Neural crest cell (in vitro differentiated cells): ENCODE measurements at places on chromosomes 12 and 14. TPM values are rescaled to one million over a fixed set of nuclear protein-coding genes. Genes with fewer than 3 reads are reported as not detected.

The PLXNC1 gene
- total RNA-seq, result 4.3 and 5.8 TPM in 2 replicates

The MDM1 gene
- 22.1 and 26.2 TPM in 2 replicates for total RNA-seq

The GSKIP gene
- 21.3 and 29.4 TPM in 2 replicates for total RNA-seq

The OR6S1 gene
- total RNA-seq, result not detected in 2 replicates

The SLC6A12 gene
- total RNA-seq, result 0.14 and 0.47 TPM in 2 replicates

DNA sequence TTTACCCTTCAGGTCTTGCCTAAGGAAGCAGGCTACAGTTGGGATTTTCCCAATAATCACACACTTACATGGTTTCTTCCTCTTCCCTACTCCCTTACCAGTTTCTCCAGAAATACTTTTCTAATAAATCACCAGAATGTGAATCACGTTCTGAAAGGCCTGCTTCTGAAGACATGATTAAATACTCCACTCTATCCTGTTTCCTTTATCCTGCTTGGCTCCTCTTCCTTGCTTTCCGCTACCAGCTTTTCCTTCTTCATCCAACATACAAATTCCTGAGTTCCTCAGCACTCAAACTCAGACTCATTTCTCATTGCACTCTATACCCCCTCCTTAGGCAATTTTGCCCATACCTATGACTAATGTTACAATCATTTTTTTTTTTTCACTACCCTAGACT, 118.3 kb downstream of the MGAT4C start:
- no peak for DNase-seq

GRCh38 chr12:128313931-128314330, 47.0 kb downstream of the TMEM132C start:
- DNase-seq, result no peak

DNA sequence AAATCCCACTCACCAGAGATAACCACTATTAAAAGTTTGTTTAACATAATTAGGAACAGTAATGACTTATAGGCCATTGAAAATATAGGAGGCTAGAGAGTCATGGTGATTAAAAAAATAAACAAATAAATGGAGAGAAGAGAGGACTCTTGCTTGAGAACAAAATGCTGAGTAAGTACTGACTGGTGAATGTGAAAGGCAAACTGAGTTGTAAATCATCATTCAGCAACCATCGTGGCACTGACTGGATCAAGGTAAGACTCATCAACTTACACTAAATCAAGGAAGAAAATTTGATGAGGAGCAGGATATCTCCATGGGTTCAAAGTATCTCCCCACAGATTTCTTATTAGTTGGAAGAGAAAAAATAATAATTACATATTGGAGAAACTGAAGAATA, 14.1 kb upstream of the YBX3 start:
- no peak for DNase-seq

GRCh38 chr12:87150969-87151662, 878.1 kb downstream of the C12orf50 start:
- no peak for DNase-seq

- no peak for DNase-seq
These were observed 659.6 kb downstream of the TMTC2 start for GRCh38 chr12:83346333-83346732.

DNA sequence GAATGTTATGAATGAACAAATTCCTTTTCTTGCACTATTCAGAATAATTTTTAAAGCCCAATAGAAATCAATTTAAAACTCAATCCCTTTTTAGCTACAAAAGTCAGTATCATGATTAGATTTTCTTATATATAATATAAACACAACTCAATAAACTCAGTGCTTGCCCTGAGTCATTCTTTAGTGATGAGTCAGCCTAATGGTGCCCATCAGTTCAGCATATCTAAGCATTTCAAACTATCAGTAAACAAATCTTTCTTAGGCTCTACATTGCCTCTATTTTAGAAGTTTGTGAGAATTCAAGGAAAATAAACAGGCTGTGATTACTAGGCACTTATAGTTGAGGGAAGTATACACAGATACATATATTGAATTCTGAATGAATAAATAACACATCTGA, 179.6 kb downstream of the NELL2 start:
- DNase-seq, result no peak

DNA sequence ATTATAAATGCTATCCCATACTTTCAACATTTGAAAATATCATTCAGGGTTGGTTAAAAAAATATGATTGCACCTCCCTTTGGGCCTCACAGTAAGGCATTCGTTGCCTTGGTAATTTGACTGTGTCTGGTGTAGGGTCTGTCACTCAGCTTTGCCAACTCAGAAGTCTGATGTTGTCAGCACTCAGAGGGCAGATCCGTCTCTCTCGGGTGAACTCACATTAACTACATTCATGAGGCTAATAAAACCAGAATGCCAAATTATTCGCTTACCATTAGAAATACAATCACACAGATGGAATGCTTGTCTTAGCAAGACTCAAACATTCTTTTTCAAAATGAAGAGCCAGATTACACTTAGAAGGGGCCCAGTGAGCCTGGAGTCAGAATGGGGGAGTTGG, 53.0 kb downstream of the NPAS3 start:
- DNase-seq, result no peak
